ENCODE measurements at places on chromosomes 1 and 21.

GRCh38 chr1:5716126-5716525 is 276.1 kb downstream of the NPHP4 start:
- DNase-seq, result no peak

DNA sequence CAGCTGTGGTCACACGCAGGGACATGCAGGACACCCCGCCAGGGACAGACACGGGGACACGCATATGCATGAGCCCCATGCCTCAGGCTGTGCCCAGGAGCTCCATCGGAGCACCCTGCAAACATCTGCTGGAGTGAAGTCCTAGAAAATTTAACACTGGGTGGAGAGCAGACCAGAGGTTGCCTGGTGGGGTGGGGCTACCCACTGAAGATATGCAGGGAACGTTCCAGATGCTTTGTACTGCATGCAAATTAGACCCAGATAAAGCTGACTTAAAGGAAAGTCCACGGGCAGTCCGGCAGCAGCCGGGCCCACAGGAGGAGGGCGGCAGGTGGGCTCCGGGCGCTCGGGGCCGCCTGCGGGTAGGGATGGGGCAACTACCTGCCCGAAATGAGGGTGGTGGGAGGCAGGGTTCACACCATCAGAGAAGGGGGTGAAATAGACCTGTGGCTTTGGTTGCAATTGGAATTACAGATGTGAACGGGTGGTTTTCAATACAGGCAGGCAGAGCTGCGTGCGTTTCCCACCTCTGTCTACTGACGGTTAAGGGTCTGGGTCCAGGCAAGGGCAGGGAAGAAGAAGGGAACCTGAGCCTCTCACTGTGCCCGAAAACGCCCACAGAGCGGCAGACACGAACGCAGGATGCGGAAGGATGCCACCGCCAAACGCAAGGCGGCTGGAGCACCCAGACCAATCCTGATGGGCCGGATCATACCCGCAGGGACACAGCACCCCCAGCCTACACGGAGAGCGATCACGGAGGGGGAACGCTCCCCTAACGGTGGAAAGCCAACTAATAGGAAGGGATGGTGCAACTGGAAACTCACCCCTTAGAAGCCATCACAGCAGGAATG is 21.0 kb downstream of the CFAP74 start:
- no peak for DNase-seq

DNA sequence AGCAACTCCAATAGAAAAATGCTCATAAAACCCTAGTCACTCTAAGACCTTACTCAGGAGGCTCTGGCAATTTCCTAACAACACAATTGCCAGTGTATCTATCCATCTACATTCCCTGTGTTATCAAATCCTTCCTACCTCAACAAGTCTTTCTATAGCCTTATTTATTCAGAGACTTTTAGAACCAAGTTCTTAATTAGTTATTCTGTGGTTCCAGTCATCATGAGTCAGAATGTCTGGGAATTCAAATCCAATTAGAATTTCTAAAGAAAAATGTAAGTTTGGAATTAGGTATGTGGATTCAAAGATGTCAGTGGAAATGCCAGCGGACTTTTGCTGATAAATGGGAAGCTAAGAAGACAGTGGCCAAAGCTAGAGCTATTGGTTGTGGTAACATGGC is 302.6 kb upstream of the C1orf87 start:
- DNase-seq, result no peak

- DNase-seq, result no peak
These were observed 661.6 kb upstream of the PKN2 start for GRCh38 chr1:88022516-88022915.

- DNase-seq, result no peak
These were observed 3.4 kb downstream of the DIRAS3 start for GRCh38 chr1:68046885-68047658.

GRCh38 chr1:17201201-17202021 is 3.5 kb upstream of the PADI1 start:
- no peak for DNase-seq

GRCh38 chr1:25732821-25733220 is 67.2 kb upstream of the SELENON start:
- DNase-seq, result no peak

- no peak for DNase-seq
These were observed 577.8 kb upstream of the PLXNA2 start for GRCh38 chr1:208821939-208822338.

- no peak for DNase-seq
These were observed 119.8 kb upstream of the KCNJ6 start for GRCh38 chr21:38036016-38036415.

Data from HepG2 (cell line).